NCI-H1436 (cell line): ENCODE measurements at places on chromosomes 7 and 10.

- DNase-seq: no peak
These were observed 318.5 kb downstream of the SH2D4B start for GRCh38 chr10:80856186-80856585.

DNA sequence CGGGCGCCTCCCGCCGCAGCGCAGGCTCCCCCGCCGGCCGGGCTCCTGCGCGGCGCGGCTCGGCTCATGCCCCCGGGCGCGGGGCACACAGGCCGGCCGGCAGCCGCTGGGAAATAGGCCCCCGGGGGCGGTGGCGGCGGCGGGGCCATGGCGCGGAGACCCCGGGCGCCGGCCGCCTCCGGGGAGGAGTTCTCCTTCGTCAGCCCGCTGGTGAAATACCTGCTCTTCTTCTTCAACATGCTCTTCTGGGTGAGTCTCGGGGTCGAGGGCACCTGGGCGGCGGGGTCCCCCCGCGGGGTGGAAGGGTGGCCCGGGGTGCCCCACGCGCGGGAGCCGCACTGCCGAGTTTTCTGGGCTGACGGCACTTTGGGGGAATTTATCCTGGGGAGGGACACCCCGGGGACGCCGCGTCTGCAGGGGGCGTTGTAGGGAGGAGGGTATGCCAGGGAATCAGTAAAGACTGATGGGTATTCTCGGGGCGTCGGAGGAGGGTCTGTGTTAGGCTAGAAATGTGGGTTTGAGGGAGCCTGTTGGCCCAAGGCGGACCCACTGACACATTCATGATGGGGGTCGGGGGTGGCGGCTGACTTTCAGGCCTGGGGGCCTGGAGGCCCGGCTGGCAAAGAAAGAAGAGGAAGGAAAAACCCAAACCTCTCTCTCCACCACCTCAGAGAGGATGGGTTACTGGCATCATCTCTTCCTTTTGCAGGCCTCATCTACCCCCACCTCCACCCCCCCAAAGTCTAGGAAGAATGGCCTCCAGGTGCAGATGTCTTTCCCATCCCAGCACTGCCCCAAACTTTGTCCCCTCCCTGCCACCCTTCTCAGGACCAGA lies 544 bp downstream of the TSPAN33 start:
- no peak for DNase-seq

DNA sequence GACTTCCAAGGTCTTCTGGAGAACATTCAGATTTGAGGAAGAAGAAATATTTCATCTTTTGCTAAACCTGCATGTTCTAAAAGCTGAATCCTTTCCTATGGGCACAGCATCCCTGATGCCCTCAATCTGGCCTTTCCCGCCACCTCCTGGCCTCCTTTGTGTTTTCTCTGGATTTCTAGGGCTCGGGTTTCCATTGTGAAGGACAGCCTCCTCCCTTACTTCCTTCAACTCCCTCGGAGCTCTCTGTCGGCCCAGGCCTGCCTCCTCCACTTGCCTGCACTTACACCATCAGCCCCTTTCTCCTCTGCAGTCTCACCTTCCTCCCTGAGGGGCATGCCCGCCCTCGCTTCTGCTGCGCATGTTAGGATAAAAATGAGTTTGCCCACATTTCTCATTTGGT lies 75.4 kb downstream of the WIPF3 start:
- no peak for DNase-seq

- DNase-seq: no peak
These were observed 65.6 kb upstream of the PDGFA start for GRCh38 chr7:585229-585711.
